Left lung (tissue), 14 donors: ENCODE measurements at places on chromosomes 7 and 10.

- no peaks in the 10 kb centered on the region for H3K36me3 ChIP-seq
- H3K4me3 ChIP-seq, result no peak overlapping the region
- no peak overlapping the region for H3K27ac ChIP-seq
Measured at GRCh38 chr10:74863551-74863950, 37.2 kb downstream of the KAT6B start.

- H3K4me3 ChIP-seq, result no peak overlapping the region
- no peak for DNase-seq
- no peaks in the 10 kb centered on the region for H3K4me1 ChIP-seq
- peaks cover 19% of the 10 kb centered on the region for H3K27me3 ChIP-seq
- H3K27ac ChIP-seq, result no peak overlapping the region
Measured at GRCh38 chr10:131277969-131278368, 33.6 kb downstream of the TCERG1L start.

DNA sequence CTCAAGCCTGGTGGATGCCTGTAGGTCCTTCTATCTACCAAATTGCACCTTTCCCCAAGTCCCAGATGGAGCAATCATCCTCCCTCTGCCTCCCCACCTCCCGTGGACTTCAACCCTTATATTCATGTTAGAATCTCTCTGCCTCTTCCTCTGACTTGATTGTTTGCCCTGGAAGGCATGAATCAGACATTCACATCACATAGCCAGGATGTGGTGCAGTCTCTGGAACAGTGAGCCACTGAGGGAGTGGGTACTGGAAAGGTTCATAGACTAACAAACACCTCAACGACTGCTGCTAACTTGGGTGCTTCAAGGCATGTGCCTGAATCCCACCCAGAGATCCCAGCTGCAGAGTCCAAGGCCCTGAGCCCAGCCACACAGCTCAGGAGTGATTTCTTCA, 494.0 kb downstream of the TNS3 start:
- no peak overlapping the region for H3K27ac ChIP-seq
- no peaks in the 10 kb centered on the region for H3K36me3 ChIP-seq
- H3K27me3 ChIP-seq, result no peaks in the 10 kb centered on the region
- H3K4me1 ChIP-seq, result no peaks in the 10 kb centered on the region
- DNase-seq, result no peak

- H3K36me3 ChIP-seq, result no peaks in the 10 kb centered on the region
- no peaks in the 10 kb centered on the region for H3K27me3 ChIP-seq
- H3K27ac ChIP-seq, result no peak overlapping the region
Measured at GRCh38 chr10:93383562-93383981, 98.6 kb downstream of the MYOF start.

- H3K4me3 ChIP-seq, result no peak overlapping the region
- DNase-seq, result no peak
- H3K27ac ChIP-seq, result peak overlapping the region; percentile 45
- H3K36me3 ChIP-seq, result no peaks in the 10 kb centered on the region
- no peaks in the 10 kb centered on the region for H3K27me3 ChIP-seq
Measured at GRCh38 chr10:86779220-86780017, 23.0 kb downstream of the BMPR1A start.
